ENCODE measurements at places on chromosomes 11 and 22. TPM values are rescaled to one million over a fixed set of nuclear protein-coding genes. Genes with fewer than 3 reads are reported as not detected.

DNA sequence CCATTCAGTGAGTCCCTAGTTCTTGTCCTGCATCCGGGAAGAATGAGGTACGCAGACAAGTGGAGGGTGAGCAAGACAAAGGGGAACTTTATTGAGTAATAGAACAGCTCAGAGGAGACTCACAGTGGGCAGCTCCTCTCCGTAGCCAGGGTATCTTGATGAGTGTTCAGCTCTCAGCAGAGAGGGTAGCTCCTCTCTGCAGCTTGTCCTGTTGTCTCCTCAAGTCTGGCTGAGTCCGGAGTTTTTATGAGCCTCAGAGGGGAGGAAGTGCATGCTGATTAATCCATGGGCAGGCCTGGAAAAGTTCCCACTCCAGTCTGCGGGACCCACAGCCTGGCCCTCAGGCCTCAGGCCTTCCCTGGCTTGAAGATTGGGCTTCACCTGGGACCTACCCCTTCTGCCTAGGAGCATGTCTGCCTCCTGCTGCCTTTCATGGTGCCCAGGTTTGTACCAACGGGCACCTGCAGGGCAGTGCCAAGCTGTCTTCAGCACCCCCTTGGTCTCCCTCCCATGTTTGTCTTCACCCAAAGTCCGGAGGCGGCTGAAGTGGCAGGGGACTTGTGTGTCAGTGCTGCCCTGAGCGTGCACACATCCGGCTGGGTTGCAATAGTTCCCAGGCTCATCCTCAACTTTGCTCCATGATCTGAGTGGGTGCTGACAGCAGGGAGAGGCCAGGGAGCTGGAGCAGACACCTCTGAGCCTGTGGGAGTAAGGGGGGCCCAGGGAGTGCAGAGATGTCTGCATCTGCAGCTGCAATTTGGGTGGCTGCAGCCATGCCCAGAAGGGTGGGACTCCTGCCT is 134.2 kb downstream of the LDLRAD3 start:
- H3K4me3 ChIP-seq: no peak overlapping the region
- no peak overlapping the region for H3K27ac ChIP-seq
- no peaks in the 10 kb centered on the region for H3K36me3 ChIP-seq
- no peaks in the 10 kb centered on the region for H3K4me1 ChIP-seq

The CRYBB2 gene
- total RNA-seq: not detected

- H3K4me1 ChIP-seq: no peaks in the 10 kb centered on the region
- no peak overlapping the region for H3K4me3 ChIP-seq
- H3K27ac ChIP-seq: no peak overlapping the region
- H3K27me3 ChIP-seq: no peaks in the 10 kb centered on the region
- H3K36me3 ChIP-seq: no peaks in the 10 kb centered on the region
- no peak for DNase-seq
Measured at GRCh38 chr11:57980201-57980600, 43.5 kb upstream of the OR9Q1 start.

The IGHMBP2 gene
- 9.8 TPM for total RNA-seq

DNA sequence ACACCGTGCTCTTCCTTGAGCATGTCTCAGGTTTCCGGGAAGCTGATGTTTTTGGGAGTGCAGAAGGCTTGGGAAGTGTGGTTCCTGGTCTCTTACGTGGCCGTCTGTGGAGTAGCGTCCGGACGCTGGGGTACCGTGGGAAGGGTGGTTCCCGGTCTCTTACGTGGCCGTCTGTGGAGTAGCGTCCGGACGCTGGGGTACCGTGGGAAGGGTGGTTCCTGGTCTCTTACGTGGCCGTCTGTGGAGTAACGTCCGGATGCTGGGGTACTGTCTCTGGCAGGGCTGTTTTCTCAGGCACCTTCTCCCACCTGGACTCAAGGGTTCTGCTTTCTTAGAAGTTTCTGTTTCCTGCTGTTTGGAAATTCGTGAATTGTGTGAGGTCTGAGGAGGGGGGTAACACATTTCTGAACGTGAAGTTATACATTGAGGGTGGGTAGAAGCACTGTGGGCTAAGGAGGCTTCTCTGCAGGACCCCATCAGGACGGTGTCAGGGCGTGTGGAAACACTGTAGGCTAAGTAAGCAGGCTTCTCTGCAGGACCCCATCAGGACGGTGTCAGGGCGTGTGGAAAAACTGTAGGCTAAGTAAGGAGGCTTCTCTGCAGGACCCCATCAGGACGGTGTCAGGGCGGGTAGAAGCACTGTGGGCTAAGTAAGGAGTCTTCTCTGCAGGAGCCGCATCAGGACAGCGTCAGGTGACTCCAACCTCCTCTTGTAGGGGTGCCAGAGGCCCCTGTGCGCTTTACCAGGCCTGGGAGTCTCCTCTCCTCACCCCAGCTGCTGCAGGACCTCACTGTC is 5.3 kb upstream of the IFITM3 start:
- H3K36me3 ChIP-seq: no peaks in the 10 kb centered on the region
- H3K27me3 ChIP-seq: no peaks in the 10 kb centered on the region
- no peak for DNase-seq
- H3K4me3 ChIP-seq: no peak overlapping the region
- H3K27ac ChIP-seq: peak overlapping the region; percentile 83
- peaks cover 13% of the 10 kb centered on the region for H3K4me1 ChIP-seq

The TRIM49C gene
- total RNA-seq: not detected

The SLC22A12 gene
- not detected for total RNA-seq

DNA sequence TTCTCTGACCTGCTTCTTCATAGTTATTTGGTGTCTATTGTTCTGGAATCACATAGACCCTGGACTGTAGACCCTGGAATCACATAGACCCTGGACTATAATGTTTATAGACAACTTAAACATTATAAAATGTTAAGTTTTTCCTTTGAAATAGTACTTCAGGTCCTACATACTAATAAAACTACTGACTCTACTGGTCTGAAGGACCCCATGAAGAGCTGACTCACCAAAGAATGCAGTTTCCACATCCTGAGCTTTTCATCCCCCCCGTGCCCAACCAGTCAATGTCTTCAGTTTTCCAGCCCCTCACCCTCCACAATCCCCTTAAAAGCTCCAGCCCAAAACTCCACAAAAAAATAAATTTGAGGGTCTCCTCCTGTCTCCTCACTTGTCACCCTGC is 6.6 kb upstream of the PLEKHA7 start:
- no peak for DNase-seq
- no peaks in the 10 kb centered on the region for H3K4me1 ChIP-seq
- H3K36me3 ChIP-seq: no peaks in the 10 kb centered on the region
- no peak overlapping the region for H3K27ac ChIP-seq
- no peaks in the 10 kb centered on the region for H3K27me3 ChIP-seq

DNA sequence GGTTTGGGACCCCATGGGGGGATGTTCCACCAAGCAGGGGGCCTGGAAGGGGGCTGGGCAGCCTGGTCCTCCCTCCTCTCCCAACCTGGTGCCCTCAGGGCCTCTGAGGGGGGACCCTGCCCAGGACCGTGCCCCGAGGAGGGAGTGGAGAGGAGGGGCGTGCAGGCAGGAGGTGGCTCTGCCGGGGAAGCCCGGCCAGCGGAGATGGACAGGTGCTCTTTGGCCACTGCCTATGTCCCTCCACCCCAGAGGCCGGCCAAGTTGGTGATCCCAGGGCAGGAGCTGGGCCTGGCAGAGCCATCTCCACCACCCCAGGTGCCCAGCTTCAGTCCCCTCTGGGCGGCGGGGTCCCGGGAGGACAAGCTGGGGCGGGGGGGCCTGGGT is 2.4 kb downstream of the MUC2 start:
- H3K36me3 ChIP-seq: no peaks in the 10 kb centered on the region
- H3K4me3 ChIP-seq: no peak overlapping the region
- no peaks in the 10 kb centered on the region for H3K27me3 ChIP-seq

The XNDC1N gene
- total RNA-seq: 10.2 TPM

Measured in breast epithelium (tissue), 4 donors.